Neuronal stem cell (in vitro differentiated cells): ENCODE measurements at places on chromosomes 6 and 20.

DNA sequence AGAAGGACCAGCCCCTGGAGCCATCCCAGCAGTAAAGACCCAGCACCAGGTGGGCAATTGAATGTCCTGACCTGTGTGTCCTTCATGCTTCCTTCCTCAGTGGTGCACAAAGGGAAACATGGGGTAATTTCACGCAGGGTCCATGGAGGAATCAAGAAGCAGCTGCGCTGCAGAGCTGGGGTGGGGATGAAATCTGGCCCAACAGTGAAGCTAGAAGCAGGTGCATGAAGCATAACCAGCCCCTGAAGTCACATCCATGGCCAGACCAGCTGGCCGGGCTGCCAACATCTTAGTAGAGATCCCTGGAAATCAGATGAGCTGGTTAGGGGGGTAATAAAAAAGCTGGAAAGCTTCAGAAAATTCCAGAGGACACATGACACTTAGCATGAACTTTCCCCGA is 646.7 kb upstream of the DEFB115 start:
- no peak for DNase-seq

- peak; percentile 59 for DNase-seq
These were observed 14.3 kb downstream of the ID4 start for GRCh38 chr6:19851241-19852089.

GRCh38 chr6:11330413-11330760 is 97.9 kb upstream of the NEDD9 start:
- DNase-seq: no peak

GRCh38 chr6:142718667-142719191 is 226.2 kb downstream of the HIVEP2 start:
- DNase-seq: no peak

GRCh38 chr20:5504061-5504739 is 187.4 kb upstream of the PROKR2 start:
- no peak for DNase-seq

DNA sequence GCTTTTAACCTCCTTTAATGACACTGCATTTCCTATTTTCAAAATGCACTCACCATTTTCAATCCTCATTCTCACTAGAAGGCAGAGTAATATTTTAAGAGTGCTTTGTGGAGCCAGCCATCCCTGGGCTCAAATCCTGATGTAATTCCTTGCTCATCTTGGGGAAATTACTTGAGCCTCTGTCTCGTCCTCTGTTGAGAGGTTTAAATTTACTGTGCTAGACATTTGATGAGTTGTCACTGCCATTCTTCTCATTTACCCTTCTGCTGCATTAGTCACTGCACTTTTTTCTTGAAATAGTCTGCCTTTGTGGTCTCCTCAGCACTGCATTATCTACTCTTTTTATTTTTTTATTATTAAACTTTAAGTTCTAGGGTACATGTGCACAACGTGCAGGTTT is 150.0 kb upstream of the HDDC2 start:
- no peak for DNase-seq

- no peak for DNase-seq
These were observed 10.8 kb upstream of the BTBD3 start for GRCh38 chr20:11906626-11907480.
